ENCODE measurements at places on chromosomes 5 and 9. TPM values are rescaled to one million over a fixed set of nuclear protein-coding genes. Genes with fewer than 3 reads are reported as not detected.

The CDH9 gene
- total RNA-seq = not detected

The TRIP13 gene
- 70.6 TPM for total RNA-seq

The ENTR1 gene
- 72.1 TPM for total RNA-seq

The DELE1 gene
- total RNA-seq = 50.5 TPM

The PLAC8L1 gene
- 0.31 TPM for total RNA-seq

The NR6A1 gene
- 1.8 TPM for total RNA-seq

The TAF11L9 gene
- total RNA-seq = not detected

The AMACR gene
- total RNA-seq = 15.7 TPM

The MORN5 gene
- total RNA-seq = not detected

The CDH6 gene
- total RNA-seq = 0.09 TPM

The GMCL2 gene
- not detected for total RNA-seq

The OR1J2 gene
- not detected for total RNA-seq

The LECT2 gene
- total RNA-seq = not detected

The FOXD4L4 gene
- 0.07 TPM for total RNA-seq
